Hindlimb muscle (tissue), 1 donor: ENCODE measurements at places on chromosomes 11 and 22. TPM values are rescaled to one million over a fixed set of nuclear protein-coding genes. Genes with fewer than 3 reads are reported as not detected.

The CREB3L1 gene
- 38.3 TPM for polyA plus RNA-seq

The USP35 gene
- polyA plus RNA-seq, result 4.1 TPM

The FAM180B gene
- 3.0 TPM for polyA plus RNA-seq

The TSSK2 gene
- 0.56 TPM for polyA plus RNA-seq

The NCAPH2 gene
- polyA plus RNA-seq, result 36.3 TPM

The MPZL2 gene
- polyA plus RNA-seq, result 0.90 TPM

The KCNK7 gene
- 1.8 TPM for polyA plus RNA-seq

The OR8B8 gene
- not detected for polyA plus RNA-seq

The POU2AF3 gene
- 4.7 TPM for polyA plus RNA-seq

The TRIM48 gene
- not detected for polyA plus RNA-seq

The ELF5 gene
- 1.1 TPM for polyA plus RNA-seq

The LRRC4C gene
- 1.2 TPM for polyA plus RNA-seq

The DBX1 gene
- 8.0 TPM for polyA plus RNA-seq

The MSANTD2 gene
- polyA plus RNA-seq, result 15.9 TPM

The KCNE3 gene
- 2.5 TPM for polyA plus RNA-seq

The RHOG gene
- polyA plus RNA-seq, result 25.0 TPM

The ALDH3B1 gene
- polyA plus RNA-seq, result 17.0 TPM

The CLDN5 gene
- 58.6 TPM for polyA plus RNA-seq

The C11orf97 gene
- polyA plus RNA-seq, result not detected

The PTPRCAP gene
- 0.67 TPM for polyA plus RNA-seq

The CARD10 gene
- 12.3 TPM for polyA plus RNA-seq

The FOSL1 gene
- 0.54 TPM for polyA plus RNA-seq

The TEX54 gene
- polyA plus RNA-seq, result not detected

The PATE2 gene
- not detected for polyA plus RNA-seq

The RAG2 gene
- 0.28 TPM for polyA plus RNA-seq

The SLC22A9 gene
- polyA plus RNA-seq, result not detected

The ABCG4 gene
- polyA plus RNA-seq, result 0.34 TPM

The DUSP8 gene
- polyA plus RNA-seq, result 28.4 TPM

The HTR3A gene
- polyA plus RNA-seq, result not detected

The APOL5 gene
- 2.0 TPM for polyA plus RNA-seq

The DDIAS gene
- polyA plus RNA-seq, result 2.6 TPM

The NTM gene
- 10.4 TPM for polyA plus RNA-seq

The CADM1 gene
- polyA plus RNA-seq, result 23.1 TPM

The GGTLC3 gene
- not detected for polyA plus RNA-seq

The USP2 gene
- 60.0 TPM for polyA plus RNA-seq

The FGF4 gene
- polyA plus RNA-seq, result 8.1 TPM

The CLTCL1 gene
- polyA plus RNA-seq, result 36.3 TPM

The OR2AT4 gene
- polyA plus RNA-seq, result 0.06 TPM

The MEI1 gene
- polyA plus RNA-seq, result 1.1 TPM

The MMP10 gene
- polyA plus RNA-seq, result not detected

The SLC1A2 gene
- 0.43 TPM for polyA plus RNA-seq

The HPS5 gene
- polyA plus RNA-seq, result 10.9 TPM

The VPREB1 gene
- 0.26 TPM for polyA plus RNA-seq

The SLC7A4 gene
- polyA plus RNA-seq, result 1.3 TPM

The MPEG1 gene
- polyA plus RNA-seq, result 11.6 TPM

The PHOX2A gene
- polyA plus RNA-seq, result 0.21 TPM

The OR8A1 gene
- polyA plus RNA-seq, result 0.37 TPM

The MMP27 gene
- not detected for polyA plus RNA-seq
